ENCODE measurements at places on chromosomes 5 and 9. TPM values are rescaled to one million over a fixed set of nuclear protein-coding genes. Genes with fewer than 3 reads are reported as not detected.

GRCh38 chr5:69285448-69286116 is 47.0 kb downstream of the CCDC125 start:
- DNase-seq: no peak

- DNase-seq: no peak
These were observed 228.0 kb downstream of the NTRK2 start for GRCh38 chr9:84897362-84898094.

GRCh38 chr9:126777733-126778132 is 27.1 kb upstream of the ZBTB43 start:
- DNase-seq: no peak

DNA sequence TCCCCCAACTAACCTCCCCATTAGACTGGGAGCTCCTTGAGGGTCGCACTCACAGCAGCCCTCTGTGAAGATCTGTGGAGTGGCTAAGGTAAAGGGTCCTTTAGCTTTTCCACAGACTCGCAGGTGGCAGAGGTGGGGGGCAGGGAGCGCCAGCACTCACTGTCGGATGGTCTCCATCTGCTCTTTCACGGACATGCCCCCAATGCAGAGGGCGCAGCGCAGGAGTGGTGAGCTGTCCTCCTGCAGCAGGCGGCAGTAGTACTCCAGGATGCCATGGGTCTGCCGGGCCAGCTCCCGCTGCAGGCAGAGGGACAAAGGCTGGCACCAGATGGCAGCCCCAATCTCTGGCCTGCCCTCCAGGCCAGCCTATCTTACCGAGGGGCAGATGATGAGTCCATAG is 2.2 kb downstream of the DDX41 start:
- DNase-seq: no peak

GRCh38 chr5:136527311-136527710 is 162.0 kb upstream of the TRPC7 start:
- no peak for DNase-seq

GRCh38 chr5:159593518-159594073 is 263.3 kb upstream of the IL12B start:
- no peak for DNase-seq

GRCh38 chr9:125630436-125630835 is 76.6 kb downstream of the MAPKAP1 start:
- DNase-seq: peak; percentile 20

- DNase-seq: no peak
These were observed 78.8 kb downstream of the PDE6A start for GRCh38 chr5:149865746-149866145.

- peak; percentile 70 for DNase-seq
These were observed 32.7 kb upstream of the SPARC start for GRCh38 chr5:151719228-151720000.

DNA sequence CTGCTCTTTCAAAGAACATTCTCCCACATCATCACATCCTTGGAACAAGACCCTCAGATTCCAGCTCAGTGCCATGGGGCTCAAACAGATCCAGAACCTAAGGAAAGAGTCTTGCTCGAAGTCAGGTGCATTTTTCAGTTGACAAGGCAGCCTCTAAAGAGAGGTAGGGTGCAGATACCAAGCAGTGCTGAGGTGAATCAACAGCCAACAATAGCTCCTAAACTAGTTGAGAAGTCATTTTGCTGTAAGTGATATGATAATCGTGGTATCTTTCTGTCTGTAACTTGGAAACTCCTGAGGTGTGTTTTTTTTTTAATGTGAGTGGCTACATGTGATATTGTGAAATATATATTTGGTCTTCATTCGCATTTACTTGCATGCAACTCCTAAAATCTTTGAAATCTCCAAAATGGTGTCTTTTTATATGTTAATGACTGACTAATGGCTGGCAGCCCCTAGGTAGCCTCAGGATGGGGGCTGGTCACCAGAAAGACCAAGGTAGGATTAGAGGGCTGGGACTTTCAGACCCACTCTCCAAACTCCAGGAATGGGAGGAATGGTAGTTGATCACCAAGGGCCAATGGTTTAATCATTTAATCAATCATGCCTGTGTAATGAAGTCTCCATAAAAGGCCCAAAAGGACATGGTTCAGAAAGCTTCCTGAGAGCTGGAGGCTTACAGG is 96.6 kb downstream of the SERINC5 start:
- no peak for DNase-seq

DNA sequence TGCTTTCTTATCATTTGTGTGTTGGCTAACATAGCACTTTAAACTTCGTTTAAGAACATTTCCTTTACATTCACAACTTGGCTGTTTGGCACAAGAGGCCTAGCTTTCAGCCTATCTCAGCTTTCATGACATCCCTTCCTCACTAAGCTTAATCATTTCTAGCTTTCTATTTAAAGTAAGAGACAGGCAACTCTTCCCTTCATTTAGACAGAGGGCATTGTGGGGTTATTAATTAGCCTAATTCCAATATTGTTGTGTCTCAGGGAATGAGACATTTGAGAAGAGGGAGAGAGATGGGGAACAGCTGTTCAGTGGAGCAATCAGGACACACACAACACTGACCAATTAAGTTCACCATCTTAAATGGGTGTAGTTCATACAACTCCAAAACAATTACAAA is 51.0 kb upstream of the OR2K2 start:
- DNase-seq: no peak

GRCh38 chr9:75471549-75472114 is 383.3 kb downstream of the OSTF1 start:
- DNase-seq: no peak

GRCh38 chr9:91963711-91964240 is 13.7 kb upstream of the ROR2 start:
- no peak for DNase-seq

- DNase-seq: no peak
These were observed 8.2 kb downstream of the LIFR start for GRCh38 chr5:38548064-38548759.

MYO10 gene
- total RNA-seq: 0.28 TPM

PCDHB9 gene
- not detected for total RNA-seq

MYOT gene
- not detected for total RNA-seq

PPP1R26 gene
- total RNA-seq: 0.69 TPM

DAB2 gene
- total RNA-seq: not detected

COL23A1 gene
- total RNA-seq: 0.07 TPM

TMEM267 gene
- 20.0 TPM for total RNA-seq

SLC4A9 gene
- not detected for total RNA-seq

TXNDC8 gene
- total RNA-seq: not detected

PCDHB8 gene
- total RNA-seq: not detected

BRD9 gene
- 82.0 TPM for total RNA-seq

MEGF10 gene
- total RNA-seq: not detected

NSG2 gene
- not detected for total RNA-seq

NTNG2 gene
- 1.6 TPM for total RNA-seq
